Liver (tissue), 10 donors: ENCODE measurements at places on chromosomes 12 and 14. TPM values are rescaled to one million over a fixed set of nuclear protein-coding genes. Genes with fewer than 3 reads are reported as not detected.

The TPPP2 gene
- polyA plus RNA-seq, result 1.5 TPM

The ASCL1 gene
- not detected for polyA plus RNA-seq

The WDHD1 gene
- polyA plus RNA-seq, result 0.33 TPM

The TRIM9 gene
- 0.22 TPM for polyA plus RNA-seq

The TAS2R46 gene
- not detected for polyA plus RNA-seq

The FLRT2 gene
- polyA plus RNA-seq, result 0.90 TPM

The KRT73 gene
- not detected for polyA plus RNA-seq

The MDM1 gene
- 2.0 TPM for polyA plus RNA-seq

The GNS gene
- 27.8 TPM for polyA plus RNA-seq

GRCh38 chr12:67651132-67651695 is 2.7 kb downstream of the DYRK2 start:
- DNase-seq, result no peak

- no peak for DNase-seq
These were observed 9.0 kb upstream of the GPR135 start for GRCh38 chr14:59474172-59474571.

DNA sequence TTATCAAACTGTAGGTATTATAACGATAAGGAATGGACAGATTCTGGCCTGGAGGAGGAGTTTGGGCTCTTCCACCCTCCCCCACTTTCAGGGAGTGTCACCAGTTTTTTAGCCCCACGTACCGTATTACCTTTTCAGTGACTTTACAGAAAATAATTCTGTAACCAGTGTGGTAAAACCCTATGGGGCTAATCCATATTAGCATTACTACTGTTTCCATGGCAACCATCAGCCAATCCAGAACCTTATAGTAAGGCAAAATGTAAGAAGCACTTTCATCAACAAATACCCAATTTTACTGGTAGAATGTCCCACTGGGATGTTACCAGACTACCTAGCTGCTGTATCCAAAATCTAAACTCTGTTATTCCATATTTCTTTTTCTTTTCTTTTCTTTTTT is 50.7 kb downstream of the BICDL1 start:
- DNase-seq, result no peak

GRCh38 chr12:93415723-93416464 is 25.9 kb downstream of the UBE2N start:
- DNase-seq, result no peak

GRCh38 chr12:88067301-88067700 is 38.1 kb upstream of the C12orf50 start:
- DNase-seq, result no peak

DNA sequence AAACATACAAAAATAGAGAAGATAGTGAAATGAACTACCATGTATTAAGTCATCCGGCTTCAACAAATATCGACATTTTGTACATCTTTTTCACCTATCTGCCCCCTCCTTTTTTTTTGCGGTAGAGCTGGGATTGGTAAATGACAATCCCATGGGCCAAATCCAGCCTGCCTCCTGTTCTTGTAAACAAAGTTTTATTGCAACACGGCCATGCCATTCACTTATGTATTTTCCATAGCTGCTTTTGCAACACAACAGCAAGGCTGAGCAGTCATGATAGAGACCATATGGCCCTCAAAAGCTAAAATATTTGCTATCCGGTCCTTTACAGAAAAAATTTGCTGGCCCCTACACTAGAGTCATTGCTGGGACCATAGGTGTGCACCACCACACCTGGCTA is 58.1 kb upstream of the PLEKHG3 start:
- DNase-seq, result no peak

GRCh38 chr12:124621296-124621660 is 53.9 kb upstream of the NCOR2 start:
- no peak for DNase-seq

- DNase-seq, result no peak
These were observed 512.1 kb downstream of the AACS start for GRCh38 chr12:125577334-125577733.

- no peak for DNase-seq
These were observed 25.8 kb upstream of the MSI1 start for GRCh38 chr12:120394483-120395367.

DNA sequence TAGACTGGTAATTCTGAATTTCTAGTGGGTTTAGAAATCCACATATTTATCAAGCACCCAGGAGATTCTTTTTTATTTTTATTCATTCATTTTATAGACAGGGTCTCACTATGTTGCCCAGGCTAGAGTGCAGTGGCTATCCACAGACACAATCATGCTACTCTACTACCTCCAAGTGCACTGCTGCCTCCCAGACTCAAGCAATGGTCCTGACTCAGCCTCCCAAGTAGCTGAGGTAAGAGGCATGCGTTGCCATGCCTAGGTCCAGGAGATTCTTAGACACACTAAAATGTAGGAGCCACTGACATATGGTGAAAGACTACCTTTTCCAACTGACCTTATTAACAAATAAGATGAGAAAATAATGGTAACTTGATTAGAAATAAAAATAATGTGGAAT is 38.9 kb downstream of the KIF21A start:
- DNase-seq, result no peak

GRCh38 chr14:91482263-91483013 is 27.7 kb downstream of the PPP4R3A start:
- DNase-seq, result no peak

DNA sequence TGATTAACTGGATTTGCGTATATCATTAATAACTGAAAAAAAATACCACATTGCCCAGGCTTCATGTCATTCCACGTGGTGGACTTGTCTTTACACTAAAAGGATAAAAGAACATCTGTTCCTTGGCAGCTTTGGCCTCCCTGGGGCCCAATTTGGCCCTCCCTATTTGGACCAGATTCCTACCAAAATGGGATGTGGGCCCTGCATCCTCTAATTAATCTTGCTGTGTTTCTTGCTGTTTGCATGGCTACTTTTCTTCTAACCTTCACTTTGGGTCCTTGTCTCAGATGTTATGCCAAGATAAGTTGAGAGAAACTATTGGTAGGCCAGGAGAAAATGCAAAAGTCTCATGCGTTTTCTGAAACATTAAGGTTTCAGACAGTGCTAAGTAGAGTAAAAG is 57.5 kb downstream of the PTHLH start:
- DNase-seq, result no peak

- no peak for DNase-seq
These were observed 939 bp downstream of the TGFB3 start for GRCh38 chr14:75980856-75981255.

GRCh38 chr14:39264558-39264957 is 30.8 kb downstream of the MIA2 start:
- DNase-seq, result no peak

- no peak for DNase-seq
These were observed 3.2 kb downstream of the TDRD9 start for GRCh38 chr14:103931422-103931821.

GRCh38 chr14:42517806-42518500 is 911.3 kb downstream of the LRFN5 start:
- no peak for DNase-seq

DNA sequence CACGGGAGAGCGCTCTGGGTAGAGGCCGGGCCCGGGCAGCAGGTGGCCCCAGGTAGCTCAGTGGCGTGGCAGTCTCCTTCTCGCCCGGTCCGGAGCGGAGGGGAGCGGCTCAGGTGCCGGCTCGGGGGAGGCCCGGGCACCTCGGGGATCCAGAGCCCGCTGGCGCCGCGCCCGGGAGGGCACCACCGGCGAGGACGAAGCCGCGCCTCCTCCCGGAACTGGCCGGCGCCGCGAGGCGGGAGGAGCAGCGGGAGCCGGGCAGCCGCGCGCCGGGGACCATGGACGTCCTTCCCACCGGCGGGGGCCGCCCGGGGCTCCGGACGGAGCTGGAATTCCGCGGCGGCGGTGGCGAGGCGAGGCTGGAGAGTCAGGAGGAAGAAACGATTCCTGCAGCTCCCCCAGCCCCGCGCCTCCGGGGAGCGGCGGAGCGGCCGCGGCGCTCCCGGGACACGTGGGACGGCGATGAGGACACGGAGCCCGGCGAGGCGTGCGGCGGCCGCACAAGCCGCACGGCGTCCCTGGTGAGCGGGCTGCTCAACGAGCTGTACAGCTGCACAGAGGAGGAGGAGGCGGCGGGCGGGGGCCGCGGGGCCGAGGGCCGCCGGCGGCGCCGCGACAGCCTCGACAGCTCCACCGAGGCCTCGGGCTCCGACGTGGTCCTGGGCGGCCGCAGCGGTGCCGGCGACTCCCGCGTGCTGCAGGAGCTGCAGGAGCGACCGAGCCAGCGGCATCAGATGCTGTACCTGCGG is 21.5 kb upstream of the GNS start:
- DNase-seq, result peak; percentile 35

DNA sequence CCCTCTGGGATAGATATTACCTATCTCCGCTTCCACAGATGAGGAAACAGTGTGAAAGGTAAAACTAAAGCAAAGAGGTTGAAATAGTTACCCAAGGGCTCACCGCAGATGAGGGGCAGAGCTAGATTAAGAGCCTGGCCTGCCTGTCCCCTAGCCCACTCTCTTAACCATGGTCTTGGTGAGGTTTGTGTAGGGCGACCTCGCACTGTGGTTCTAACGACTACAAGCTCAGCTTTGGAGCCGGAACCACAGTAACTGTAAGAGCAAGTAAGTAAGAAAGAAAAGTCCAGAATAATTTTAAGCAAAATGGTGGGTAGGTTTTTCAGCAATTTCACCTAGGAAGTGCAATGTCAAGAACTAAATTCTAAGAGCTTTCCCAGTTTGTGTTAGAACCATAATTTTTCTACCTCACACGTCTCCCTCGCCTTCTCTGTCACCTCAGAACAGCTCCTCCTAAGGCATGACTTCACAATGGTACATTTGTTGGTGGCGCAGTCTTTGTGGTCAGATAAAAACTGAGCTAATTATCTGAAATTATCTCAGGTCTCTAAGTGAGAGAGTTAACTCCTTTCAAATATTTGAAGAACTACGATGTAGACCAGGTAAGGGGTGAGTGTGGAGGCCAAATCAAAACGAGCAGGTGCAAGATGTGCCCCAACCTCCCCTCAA is 64.8 kb downstream of the DAD1 start:
- no peak for DNase-seq

- DNase-seq, result no peak
These were observed 96.0 kb downstream of the SRGAP1 start for GRCh38 chr12:63940310-63941005.

DNA sequence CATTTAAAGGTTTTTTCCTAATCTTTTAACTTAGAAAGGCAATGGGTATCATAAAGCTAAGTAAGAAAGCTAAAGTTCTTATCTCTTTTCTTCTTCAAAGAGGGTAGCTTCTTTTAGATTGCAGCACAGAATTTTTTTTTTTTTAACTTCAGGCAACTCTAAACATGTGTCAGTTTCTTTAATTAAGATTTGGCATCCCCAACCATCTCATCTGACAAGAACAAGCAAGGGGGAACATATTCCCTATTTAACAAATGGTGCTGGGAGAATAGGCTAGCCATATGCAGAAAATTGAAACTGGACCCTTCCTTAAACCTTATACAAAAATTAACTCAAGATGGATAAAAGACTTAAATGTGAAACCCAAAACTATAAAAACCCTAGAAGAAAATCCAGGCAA is 14.3 kb upstream of the IFNG start:
- DNase-seq, result no peak

DNA sequence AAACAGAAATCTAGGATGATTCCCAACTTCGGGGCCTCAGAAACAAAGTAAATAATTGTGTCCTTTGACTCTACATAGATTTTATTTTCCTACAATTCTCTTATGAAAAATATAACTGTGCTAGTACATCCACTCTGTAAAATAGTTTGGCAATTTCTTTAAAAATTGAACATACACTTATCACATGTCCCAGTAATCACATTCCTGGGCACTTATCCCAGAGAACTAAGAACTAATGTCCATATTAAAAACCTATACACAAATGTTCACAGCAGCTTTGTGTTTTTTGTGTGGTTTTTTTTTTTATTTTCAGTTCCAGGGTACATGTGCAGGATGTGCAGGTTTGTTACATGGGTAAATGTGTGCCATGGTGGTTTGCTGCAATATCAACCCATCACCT is 99.0 kb downstream of the KCNH5 start:
- no peak for DNase-seq

- no peak for DNase-seq
These were observed 8.3 kb upstream of the CCND2 start for GRCh38 chr12:4265280-4265679.

- DNase-seq, result no peak
These were observed 258.0 kb upstream of the FAR2 start for GRCh38 chr12:28891126-28891525.

DNA sequence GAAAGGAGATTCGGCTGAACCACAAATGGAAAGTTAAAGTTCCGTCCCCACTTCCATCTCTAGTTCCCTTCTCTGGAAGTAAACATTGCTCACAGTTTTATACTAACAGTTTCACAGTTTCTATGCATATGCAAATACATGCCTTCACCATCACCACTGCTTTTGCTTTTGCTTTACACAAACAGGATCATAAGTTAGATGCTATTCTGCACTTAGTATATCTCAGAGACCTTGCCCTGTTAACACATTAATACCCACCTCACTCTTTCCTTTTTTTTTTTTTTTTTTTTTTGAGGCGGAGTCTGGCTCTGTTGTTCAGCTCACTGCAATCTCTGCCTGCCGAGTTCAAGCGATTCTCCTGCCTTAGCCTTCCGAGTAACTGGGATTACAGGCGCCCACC is 890 bp downstream of the TEP1 start:
- DNase-seq, result no peak

- DNase-seq, result no peak
These were observed 6.1 kb downstream of the TM7SF3 start for GRCh38 chr12:27008081-27008480.
